Stimulated activated CD4-positive, alpha-beta T cell treated with anti-CD3 and anti-CD28 coated beads, Interleukin-4, amount 100 ng/mL, for 4 hours (primary cell): ENCODE measurements at places on chromosomes 16 and 17.

GRCh38 chr16:86252596-86252995, 257.7 kb upstream of the FOXF1 start:
- no peak for DNase-seq

- no peak for DNase-seq
These were observed 3.3 kb upstream of the USP31 start for GRCh38 chr16:23152386-23153178.

GRCh38 chr17:32689348-32689747, 187.6 kb downstream of the MYO1D start:
- DNase-seq, result no peak

- DNase-seq, result no peak
These were observed 135.5 kb downstream of the ABCC1 start for GRCh38 chr16:16084874-16085273.

DNA sequence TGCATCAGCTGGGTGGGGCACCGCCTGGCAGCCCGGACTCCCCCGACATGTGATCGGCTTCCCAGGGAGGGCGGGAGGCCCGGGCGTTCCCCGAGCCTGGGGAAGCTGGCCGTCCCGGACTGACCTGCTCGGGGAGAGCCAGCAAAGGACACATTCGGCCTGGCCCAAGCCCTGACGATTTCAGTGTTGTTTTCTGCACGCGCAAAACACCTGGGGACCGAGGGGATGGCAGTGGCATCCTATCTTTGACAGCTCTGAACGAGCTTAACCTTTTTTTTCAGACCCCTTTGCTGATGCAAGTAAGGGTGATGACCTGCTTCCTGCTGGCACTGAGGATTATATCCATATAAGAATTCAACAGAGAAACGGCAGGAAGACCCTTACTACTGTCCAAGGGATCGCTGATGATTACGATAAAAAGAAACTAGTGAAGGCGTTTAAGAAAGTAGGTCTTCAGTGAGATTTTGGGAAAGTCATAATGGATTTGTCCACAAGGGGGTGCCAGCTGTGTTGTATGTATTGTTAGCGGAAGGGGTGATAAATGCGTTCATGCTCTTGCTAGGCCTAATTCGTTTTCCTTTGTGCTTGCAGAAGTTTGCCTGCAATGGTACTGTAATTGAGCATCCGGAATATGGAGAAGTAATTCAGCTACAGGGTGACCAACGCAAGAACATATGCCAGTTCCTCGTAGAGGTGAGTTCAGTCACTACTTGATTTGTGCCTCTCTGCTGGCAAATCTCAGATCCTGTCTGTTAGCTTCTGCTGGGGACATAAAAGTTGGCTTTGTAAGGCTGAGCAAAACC, 1.0 kb downstream of the EIF1 start:
- DNase-seq, result peak; percentile 41

DNA sequence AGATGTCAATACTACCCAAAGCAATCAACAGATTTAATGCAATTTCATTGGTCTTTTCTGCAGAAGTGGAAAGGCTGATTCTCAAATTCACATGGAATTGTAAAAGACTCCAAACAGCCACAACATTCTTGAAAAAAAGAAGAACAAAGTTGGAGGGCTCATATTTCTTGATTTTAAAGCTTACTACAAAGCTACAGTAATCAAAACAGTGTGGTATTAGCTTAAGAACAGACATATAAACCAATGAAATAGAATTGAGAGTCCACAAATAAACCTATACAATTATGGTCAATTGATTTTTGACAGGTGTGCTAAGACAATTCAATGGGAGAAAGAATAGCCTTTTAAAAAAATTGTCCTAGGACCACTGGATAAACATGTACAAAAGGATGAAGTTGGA, 14.4 kb upstream of the ABCC1 start:
- no peak for DNase-seq

DNA sequence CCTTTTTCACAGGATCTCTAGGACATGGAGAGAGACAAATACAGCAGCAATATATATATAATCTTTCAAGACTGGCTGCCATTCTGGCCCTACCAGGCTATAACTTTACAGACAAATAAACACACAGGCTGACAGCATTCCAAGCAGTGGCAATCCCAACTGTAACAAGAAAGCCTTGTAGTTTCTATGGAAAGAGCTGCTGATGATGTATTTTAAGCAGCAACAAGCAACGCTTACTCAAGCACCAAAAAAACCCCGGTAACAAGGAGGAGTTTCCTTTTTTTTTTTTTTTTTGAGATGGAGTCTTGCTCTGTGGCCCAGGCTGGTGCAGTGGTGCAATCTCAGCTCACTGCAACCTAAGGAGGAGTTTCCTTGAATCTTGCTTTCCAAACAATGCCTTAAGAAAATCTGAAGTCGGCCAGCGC, 23.2 kb downstream of the LSM12 start:
- no peak for DNase-seq

- DNase-seq, result no peak
These were observed 157.5 kb downstream of the ANKFN1 start for GRCh38 chr17:56310782-56311181.

GRCh38 chr17:57559226-57559625, 185.9 kb downstream of the CCDC182 start:
- no peak for DNase-seq

- DNase-seq, result no peak
These were observed 1.4 kb downstream of the FMNL1 start for GRCh38 chr17:45222996-45223538.

DNA sequence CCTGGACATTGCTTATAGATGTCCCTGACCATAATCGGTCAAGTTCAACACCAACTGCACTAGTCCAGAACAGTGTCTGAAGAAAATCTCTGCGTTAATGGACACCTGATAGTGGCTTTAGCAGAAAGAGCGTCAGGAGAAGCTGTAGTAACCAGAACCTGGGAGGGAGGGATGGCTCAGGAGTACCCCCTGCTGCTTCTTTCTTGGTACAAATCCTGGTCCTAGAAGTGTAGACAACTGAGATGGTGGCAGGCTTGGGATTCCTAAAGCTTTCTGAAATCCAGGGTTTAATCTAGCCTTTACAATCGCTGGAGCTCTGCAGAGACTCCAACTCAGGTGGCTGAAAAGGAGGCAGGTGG, 5.4 kb downstream of the MAP3K14 start:
- no peak for DNase-seq

- DNase-seq, result peak; percentile 18
These were observed 23.8 kb downstream of the SNX11 start for GRCh38 chr17:48131216-48131824.
